ENCODE measurements at places on chromosomes 6 and 20.
A peak's percentile ranks its signal among the peaks of the same experiment; 100 is the strongest.

DNA sequence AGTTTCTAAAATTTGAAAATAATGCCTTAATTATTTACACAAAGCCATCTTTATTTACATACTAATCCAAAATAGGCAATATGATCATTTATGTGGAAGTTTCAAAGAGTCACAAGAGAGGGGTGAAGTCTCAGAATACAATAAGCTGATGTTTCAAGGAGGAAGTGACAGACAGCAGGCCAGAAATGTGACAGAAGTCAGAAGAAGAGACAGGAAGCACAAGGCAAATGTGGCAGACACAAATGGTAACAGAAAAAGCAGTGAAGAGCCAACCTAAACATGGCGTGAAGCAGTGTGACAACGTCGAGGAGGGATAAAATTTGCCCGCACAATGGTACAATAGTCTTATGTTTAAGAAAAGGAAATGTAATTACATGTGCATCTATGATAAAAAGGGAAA lies 59.8 kb downstream of the SHPRH start:
- DNase-seq = no peak

GRCh38 chr6:21332077-21332476 lies 261.5 kb upstream of the SOX4 start:
- DNase-seq = no peak

DNA sequence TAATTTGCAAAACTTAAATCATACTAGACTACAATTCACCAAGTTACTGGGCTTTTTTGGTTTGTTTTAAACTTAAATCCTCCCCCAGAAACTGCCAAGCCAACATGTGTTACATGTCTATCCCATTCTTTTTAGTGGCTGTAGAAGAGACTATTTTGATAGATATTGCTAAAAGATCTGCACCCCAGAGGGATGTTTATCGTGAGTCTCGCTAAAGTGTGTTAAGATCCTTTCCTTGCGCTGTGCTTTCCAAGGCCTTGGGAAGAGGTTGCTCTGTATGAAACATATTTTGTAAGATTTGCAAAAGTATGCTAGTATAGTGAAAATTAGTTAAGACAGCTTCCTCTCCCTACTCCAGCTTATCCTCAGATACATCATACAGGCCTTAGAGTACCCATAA lies 63.0 kb downstream of the GPX5 start:
- no peak for DNase-seq

- DNase-seq = peak; percentile 23
Observed at GRCh38 chr6:32194825-32195651, 2.6 kb upstream of the GPSM3 start.

GRCh38 chr6:127210725-127211124 lies 55.9 kb upstream of the RNF146 start:
- DNase-seq = no peak

DNA sequence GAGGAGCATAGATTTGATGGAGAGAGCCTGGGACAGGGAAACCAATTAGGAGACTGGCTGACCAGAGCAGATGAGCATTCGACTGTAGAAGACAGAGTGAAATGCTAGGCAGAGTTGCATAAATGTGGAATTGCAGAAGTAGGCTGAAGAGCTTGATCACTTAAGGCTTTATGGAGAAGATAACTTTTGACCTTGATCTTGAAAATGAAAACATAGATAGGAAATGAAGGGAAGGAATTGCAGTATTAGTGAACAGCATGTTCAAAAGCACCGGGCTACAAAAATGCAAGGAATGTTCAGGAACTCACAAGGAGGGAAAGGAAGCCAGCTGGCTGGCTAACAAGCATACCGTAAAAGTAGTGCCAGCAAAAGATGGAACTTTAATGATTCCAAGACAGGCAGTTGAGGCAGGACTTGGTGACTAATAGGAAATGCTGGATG lies 20.5 kb upstream of the LTV1 start:
- no peak for DNase-seq

DNA sequence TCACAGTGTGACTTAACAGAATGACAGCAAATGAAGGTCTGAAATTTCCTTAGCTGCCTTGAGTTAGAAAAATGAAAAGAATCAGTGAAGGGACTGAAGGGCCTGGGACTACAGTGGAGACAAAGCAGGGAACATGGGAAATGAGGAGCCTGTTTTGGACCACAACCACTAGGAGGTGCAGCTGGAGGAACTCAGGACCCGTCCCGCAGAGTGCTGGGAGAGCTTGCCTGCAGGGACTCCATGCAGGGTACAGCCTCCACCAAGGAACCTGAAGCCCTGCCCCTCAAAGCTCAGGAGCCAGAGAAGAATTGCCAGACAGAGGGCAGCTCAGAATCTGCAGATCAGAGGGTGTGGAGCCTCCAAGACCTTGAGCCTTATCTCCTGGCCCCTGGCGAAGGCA lies 50.7 kb downstream of the LRFN2 start:
- DNase-seq = no peak

DNA sequence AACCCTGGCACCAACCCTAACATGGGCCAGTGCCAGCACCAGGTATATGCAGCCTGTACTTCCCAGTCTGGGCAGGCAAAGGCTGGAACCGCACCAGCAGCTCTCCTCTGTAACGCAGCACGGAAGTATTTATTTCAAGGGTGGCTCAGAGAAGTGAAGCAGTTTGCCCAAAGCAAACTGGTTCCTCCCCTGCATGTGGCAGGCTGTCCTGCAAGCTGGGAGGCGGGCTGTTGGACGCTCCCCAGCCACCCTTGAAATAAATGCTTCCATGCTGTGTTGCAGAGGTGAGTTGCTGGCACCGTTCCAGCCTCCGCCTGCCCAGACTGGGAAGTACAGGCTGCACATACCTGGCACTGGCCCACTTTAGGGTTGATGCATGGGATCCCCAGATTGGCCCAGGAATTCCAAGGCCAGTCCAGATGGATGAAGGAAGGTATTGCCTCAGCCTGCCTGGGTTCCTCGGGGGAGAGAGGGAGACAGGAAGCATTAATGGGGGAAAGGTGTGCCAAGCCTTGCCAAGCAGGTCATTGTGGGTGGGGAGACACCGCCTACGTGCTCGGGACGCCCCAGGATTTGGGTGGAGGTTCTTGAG lies 49.8 kb downstream of the PPARD start:
- DNase-seq = no peak

DNA sequence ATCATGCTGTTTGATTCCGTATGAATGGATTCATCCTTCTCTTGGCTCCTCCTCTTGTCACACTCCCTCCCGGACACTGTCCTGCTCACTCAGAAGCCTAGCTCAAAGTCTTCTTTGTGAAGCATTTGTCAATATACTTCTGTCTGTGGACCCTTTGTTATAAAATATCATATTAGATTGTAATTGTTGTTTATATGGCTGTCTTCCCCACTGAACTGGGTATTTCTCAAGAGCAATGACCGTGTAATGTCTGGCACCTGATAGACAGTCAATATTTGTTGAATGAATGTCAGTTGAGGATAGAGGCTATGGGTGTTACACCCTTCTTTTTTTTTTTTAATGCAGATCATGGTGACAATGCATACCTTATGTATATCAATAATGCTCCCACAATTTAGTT lies 335.3 kb downstream of the SOX4 start:
- no peak for DNase-seq

GRCh38 chr6:49110916-49111315 lies 352.1 kb downstream of the MMUT start:
- DNase-seq = peak; percentile 68

- DNase-seq = no peak
Observed at GRCh38 chr6:12173661-12174060, 116.5 kb upstream of the EDN1 start.

DNA sequence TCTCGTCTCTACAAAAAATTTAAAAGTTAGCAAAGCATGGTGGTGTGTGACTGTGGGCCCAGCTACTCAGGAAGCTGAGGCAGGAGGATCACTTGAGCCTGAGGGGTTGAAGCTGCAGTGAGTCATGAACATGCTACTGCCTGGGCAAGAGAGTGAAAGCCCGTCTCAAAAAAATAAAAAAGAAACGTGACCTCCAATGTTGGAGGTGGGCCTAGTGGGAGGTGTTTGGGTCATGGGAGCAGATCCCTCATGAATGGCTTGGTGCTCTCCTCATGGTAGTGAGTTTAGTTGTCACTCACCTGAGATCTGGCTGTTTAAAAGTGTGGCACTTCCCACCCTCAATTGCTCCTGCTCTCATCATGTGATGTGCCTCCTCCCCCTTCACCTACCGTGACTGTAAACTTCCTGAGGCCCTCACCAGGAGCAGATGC lies 24.3 kb downstream of the RBL1 start:
- DNase-seq = no peak

DNA sequence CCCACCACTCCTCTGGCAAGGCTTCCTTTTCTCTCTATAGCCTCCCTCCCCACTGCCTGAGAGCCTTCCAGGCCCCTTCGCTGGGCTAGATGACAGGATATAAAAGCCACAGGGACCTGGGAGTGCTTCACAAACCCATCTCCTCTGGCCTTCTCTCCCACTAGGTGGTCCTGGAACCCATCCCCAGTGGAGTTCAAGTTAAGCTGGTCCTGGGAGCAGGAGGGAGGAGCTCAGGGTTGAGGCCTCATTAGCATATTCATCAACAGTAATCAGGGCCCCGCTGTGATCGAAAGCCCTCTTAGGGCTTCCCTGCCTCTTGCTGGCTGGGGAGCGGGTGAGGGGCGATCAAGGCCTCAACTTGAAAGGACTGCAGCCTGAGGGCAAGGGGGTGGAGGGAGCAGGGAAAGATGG lies 9.1 kb downstream of the EBF4 start:
- no peak for DNase-seq

GRCh38 chr20:58470336-58471192 lies 44.6 kb downstream of the APCDD1L start:
- no peak for DNase-seq

DNA sequence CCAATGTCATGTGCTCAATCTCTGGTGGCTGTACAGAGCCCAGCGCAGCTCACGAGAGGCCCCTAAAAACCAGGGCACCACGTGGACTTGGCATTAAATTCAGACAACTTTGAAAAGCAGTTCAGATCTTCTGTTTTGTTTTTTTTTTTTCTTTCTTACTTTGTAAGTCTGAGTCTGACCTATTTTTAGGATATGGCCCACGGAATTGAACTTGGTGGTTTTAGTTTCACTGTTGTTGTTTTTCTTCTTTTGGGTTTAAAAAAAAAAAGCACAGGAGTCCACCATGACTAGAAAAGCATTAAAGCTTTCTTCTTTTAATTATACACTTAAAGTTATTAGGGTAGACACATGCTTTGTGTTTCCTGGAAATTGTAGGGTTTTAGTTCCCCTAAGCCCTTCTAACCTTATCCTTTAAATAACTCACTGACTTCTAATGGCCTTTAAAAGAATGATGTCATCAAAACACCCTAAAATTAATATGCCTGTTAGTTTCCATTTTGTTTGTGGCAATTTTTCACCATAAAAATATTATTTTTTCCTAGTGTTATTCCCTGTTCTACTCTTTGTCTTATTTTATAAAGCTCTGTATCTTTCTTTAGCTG lies 48.5 kb upstream of the CCN2 start:
- DNase-seq = no peak
